ENCODE measurements at places on chromosomes 4 and X.

- DNase-seq, result no peak
These were observed 5.0 kb downstream of the LNX1 start for GRCh38 chr4:53586121-53586816.

GRCh38 chr4:186204686-186205085 is 13.3 kb downstream of the CYP4V2 start:
- no peak for DNase-seq

DNA sequence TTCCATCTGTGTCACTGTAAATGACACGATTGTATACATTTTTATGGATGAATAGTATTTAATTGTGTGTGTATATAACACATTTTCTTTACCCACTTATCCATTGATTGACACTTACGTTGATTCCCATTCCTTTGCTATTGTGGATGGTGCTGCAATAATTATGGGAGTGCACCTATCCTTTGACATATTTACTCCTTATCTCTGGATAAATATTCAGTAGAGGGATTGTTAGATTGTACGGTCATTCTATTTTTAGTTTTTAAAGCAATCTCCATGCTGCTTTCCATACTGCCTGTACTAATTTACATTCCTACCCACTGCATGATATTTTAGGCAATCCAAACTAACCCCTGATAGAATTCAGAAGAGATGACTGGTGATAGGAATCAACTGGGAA is 980.1 kb downstream of the FSTL5 start:
- no peak for DNase-seq

DNA sequence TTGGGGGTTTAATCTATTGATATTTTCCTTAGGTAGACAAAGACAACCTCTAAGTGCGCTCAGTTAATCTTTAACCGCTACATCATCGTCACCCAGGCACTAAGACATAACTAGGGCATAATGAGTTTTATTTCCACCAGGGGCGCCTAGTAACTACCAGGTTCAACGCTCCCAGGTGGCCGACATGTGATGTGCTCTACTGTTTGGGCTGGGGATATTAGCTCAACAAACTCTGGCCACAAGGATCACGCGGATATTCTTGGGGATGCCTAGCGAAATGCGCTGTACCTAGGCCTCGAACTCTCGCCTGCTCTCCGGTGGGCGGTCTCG is 915 bp upstream of the RAB33B start:
- no peak for DNase-seq

DNA sequence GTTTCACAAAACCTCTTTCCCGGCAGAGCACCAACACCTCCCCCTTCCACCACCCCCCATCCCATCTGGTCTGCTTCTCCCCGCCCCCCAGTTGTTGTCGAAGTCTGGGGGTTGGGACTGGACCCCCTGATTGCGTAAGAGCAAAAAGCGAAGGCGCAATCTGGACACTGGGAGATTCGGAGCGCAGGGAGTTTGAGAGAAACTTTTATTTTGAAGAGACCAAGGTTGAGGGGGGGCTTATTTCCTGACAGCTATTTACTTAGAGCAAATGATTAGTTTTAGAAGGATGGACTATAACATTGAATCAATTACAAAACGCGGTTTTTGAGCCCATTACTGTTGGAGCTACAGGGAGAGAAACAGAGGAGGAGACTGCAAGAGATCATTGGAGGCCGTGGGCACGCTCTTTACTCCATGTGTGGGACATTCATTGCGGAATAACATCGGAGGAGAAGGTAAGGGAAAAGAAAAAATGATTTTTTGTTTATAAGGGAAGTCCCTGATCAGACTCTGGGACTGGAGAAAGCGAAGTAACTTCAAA is at the start of gene PDGFRA:
Gene PDGFRA, plus strand, starts transcription at position 333 of the 541 bp plus-strand sequence. CDS start 29,476 bp downstream, outside the sequence.
- no peak for DNase-seq

DNA sequence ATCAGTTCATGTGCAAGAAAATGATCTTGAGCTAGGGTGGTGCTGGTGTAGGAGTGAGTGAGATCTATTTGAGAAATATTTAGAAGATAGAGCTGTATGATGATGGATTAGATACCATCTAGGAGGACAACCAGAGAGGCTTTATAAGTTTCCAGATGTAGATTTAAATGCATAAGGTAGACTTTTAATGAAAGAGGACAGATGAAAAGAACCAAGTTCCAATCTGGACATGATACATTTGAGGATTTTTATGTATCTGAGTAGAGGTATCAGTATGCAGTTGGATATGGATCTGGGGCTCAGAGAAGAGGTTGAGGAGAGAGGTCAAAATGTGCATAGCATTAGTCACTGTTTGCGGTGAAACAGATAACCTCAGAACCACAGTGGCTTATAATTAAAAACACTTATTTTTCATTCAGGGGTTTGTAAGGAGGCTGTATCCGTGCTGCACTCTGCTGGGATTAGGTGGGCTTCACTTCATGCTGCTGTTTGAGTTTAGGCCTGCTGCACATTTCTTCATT is 348.7 kb downstream of the BMPR1B start:
- no peak for DNase-seq

- no peak for DNase-seq
These were observed 381.4 kb downstream of the BCOR start for GRCh38 chrX:39716401-39716800.

GRCh38 chr4:151322570-151322969 is 2.8 kb downstream of the SH3D19 start:
- no peak for DNase-seq

- no peak for DNase-seq
These were observed 6.0 kb downstream of the CXCL2 start for GRCh38 chr4:74092957-74093356.

DNA sequence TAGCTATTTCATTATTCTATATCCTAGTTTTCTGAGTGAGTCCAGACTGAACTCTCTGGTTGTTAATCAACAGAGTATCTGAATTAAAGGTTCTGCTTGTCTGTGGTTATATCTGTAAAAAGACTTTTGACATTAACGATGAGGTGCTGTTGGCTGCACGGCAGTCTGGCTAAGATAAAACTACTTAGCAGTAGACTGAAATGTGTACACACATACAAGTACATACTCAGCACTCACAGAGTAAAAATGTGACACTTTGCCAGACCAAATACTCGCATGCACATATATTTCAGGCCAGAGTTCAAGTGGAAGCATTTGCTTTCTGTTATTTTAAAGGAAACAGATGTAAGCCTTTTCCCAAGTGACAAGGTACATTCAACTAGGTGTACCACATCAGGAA is 80.5 kb downstream of the PRDM5 start:
- DNase-seq, result no peak

DNA sequence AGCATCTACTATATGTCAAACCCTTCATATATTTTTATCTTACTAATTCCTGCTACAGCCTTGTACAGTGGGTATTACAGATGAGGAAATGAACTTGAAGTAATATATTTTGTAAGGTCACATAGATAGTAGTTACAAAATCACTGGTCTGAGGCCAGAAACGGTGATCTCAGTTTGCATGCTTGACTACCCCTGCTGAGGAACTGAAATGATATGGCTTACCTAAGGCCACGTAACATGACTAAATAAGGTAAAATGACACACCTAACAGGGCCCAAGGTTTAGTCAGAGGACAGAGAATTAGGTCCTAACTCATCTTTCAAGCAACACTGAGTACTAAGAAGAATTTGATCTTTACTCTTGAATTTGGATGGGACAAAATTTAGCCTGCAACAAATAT is 1.5 kb upstream of the COMMD8 start:
- no peak for DNase-seq

- no peak for DNase-seq
These were observed 31.2 kb downstream of the PDE5A start for GRCh38 chr4:119597377-119597776.

DNA sequence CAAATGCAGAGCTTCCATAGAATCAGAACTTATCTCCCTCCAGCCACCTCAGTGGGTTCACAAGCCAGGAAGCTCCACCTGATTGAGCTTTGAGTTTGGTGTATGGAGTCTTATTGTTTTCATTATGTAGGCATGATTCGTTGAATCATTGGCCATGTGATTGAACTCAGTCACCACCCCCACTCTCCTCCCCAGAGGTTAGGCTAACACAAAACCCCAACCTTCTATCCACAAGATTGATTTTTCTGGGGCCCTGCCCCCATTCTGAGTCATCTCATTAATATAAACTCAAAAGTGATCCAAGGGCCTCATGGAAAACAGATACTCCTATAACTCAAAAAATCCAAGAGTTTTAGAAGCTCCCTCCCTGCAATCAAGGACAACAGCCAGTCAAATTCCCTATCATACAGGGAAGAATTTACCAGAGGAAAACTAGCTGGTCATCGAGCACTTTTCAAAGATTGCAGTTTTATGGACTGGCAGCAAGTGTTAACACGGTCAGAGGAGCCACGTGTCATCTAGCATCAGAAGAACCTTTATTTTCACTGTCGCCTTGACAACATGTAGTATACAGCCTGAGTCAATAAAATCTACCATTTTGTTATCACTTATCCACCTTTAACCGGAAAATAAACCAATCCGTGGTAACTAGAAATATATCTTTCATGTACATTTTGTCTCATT is 35.9 kb upstream of the GUCY1B1 start:
- DNase-seq, result no peak

GRCh38 chr4:94843216-94843615 is 85.5 kb downstream of the BMPR1B start:
- DNase-seq, result no peak

GRCh38 chrX:8278557-8278956 is 107.5 kb upstream of the VCX2 start:
- no peak for DNase-seq

GRCh38 chr4:69518538-69519198 is 23.0 kb upstream of the UGT2B4 start:
- no peak for DNase-seq

- no peak for DNase-seq
These were observed 148.1 kb upstream of the FAM9B start for GRCh38 chrX:9182041-9182440.

- no peak for DNase-seq
These were observed 95.2 kb upstream of the RPS6KA3 start for GRCh38 chrX:20361890-20362262.

GRCh38 chr4:61068060-61068459 is 132.1 kb upstream of the ADGRL3 start:
- DNase-seq, result no peak

- DNase-seq, result no peak
These were observed 473.7 kb downstream of the CENPC start for GRCh38 chr4:67071641-67072040.

- no peak for DNase-seq
These were observed 50.0 kb downstream of the ATOH1 start for GRCh38 chr4:93878566-93878965.

DNA sequence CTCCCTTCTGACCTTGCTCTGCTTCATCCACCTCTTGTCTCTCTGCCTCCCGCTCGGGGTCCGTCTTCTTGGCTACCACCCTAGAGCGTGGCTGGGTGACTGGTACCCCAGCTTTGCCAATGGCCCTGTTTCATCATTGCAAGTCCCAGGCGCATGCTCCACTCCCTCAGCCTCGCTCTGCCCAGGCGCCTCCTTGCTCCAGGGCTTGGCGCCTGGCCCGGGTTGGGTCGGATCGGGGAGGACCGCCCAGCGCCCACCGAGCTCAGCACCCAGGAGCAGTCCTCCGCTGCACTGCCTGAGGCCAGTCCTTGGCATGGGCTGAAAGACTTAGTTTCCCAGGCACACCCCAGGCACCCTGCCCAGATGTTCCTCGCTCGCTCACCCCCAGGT is 577 bp downstream of the BGN start:
- DNase-seq, result no peak

DNA sequence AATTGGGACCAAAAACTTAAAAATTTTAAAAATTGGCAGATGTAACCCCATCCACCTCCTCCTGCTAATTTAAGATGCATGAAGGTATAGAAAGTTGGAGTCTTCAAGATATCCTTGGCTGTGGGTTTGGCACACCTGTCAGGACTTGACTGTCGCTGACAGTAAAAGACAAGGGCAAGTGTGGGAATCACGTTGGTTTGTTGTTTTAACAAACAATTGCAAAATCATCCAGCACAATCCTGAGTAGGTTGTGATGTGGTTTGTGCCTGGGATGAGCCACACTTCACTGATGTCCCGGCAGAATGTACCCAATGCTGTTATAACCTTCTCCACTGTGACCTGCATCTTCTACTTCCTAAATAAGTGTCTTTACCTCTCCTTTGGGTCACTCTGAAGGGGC is 24.0 kb downstream of the HOPX start:
- DNase-seq, result no peak

GRCh38 chr4:132691668-132692067 is 457.4 kb upstream of the PCDH10 start:
- DNase-seq, result no peak

- no peak for DNase-seq
These were observed 10.4 kb upstream of the PRSS12 start for GRCh38 chr4:118363166-118363565.

- DNase-seq, result no peak
These were observed 494.1 kb downstream of the INPP4B start for GRCh38 chr4:142351958-142352357.

- no peak for DNase-seq
These were observed 81.1 kb upstream of the SH3RF1 start for GRCh38 chr4:169351872-169352271.

DNA sequence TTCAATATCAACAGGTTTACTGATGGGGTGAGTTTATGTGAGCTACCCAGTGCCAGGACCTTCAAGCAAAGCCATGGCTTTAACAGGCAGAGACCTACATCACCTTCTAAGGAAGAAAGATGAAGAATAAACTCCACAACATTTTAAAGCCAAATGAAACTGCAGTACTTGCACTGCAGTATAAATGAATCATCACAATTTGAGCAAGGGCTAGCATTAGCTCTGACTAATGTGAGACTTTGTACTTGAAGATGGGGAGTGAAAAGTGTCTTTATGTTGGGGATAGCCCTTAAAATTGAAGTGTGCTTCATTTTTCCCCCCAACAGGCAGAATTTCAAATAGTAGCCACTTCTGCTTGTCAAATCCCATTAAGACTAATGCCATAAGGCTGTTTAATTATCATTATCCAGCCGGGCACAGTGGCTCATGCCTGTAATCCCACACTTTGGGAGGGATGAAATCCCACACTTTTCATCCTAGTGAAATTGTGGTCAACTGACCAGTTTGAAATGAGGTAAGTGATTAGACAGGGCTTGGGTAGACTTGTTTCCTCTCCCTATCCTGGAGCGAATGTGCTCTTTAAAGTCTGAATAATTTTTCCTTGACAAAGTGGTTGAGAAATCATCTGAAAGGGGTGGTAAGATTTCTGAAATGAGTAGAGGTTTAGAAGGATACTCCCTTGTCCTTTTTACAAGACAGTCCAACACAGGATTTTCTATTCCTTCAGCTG is 27.2 kb upstream of the GPR34 start:
- no peak for DNase-seq

GRCh38 chrX:136128743-136129142 is 18.6 kb upstream of the FHL1 start:
- DNase-seq, result no peak

- no peak for DNase-seq
These were observed 82.8 kb downstream of the MAGEB10 start for GRCh38 chrX:27890611-27891010.

DNA sequence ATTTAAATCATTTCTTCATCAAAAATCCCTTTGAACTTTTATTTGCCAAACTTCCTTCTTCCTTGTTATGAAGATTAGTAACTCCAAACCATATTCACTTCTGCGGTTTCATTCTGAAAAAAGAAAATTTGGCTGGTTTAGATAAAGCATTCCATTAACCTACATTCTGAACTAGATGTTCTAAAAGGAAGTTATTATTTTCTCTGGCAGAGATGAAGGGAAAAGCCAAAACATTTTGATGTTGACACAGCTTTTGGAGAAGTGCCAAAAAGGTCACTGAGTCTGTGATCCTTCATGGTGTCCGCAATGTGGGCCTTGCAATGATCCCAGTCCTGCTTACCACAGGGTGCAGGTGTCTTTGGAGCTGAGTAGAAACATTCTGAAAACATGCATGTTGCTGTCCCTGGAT is 36.0 kb downstream of the CXCL8 start:
- DNase-seq, result no peak

Data from stimulated activated CD8-positive, alpha-beta memory T cell treated with anti-CD3 and anti-CD28 coated beads, Interleukin-4, amount 100 ng/mL, for 4 hours (primary cell).